ENCODE measurements at places on chromosomes 16 and 17. TPM values are rescaled to one million over a fixed set of nuclear protein-coding genes. Genes with fewer than 3 reads are reported as not detected.
A peak's percentile ranks its signal among the peaks of the same experiment; 100 is the strongest.

DNA sequence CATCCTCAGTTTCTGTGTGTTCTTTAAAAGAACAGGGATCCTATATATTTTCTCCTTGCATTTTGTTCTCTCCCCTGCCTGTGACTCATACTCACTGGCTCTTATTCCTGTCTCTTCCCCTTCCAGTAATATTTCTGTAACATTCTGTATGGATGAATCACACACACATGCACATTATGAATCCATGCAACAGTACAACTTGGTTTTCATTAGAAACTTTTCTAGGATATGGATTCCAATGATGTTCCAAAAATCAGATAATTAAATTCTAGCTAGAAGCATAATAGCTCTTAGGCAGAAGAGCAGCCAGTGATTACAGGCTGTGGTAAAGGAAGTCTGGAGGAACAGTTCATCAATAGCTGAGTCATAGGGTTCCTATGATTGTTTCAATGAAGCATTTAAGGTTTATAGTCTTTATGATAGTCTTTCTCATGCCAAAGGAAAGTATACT is 119.6 kb upstream of the PMFBP1 start:
- no peaks in the 10 kb centered on the region for H3K27me3 ChIP-seq
- no peak overlapping the region for H3K27ac ChIP-seq
- no peak for DNase-seq
- H3K4me3 ChIP-seq = no peak overlapping the region
- H3K36me3 ChIP-seq = peaks cover 3% of the 10 kb centered on the region

- peaks cover 9% of the 10 kb centered on the region for H3K36me3 ChIP-seq
- DNase-seq = no peak
- H3K4me1 ChIP-seq = peaks cover 3% of the 10 kb centered on the region
- H3K27ac ChIP-seq = no peak overlapping the region
- H3K4me3 ChIP-seq = no peak overlapping the region
- no peaks in the 10 kb centered on the region for H3K27me3 ChIP-seq
These were observed 58.3 kb downstream of the USP32 start for GRCh38 chr17:60333628-60334031.

CD300LB gene
- total RNA-seq = not detected

C17orf67 gene
- 5.1 TPM for total RNA-seq

PIGQ gene
- 46.3 TPM for total RNA-seq

PNMT gene
- total RNA-seq = not detected

LDHD gene
- total RNA-seq = not detected

GRCh38 chr17:73231395-73231794 is 30.3 kb downstream of the CPSF4L start:
- DNase-seq = no peak
- no peaks in the 10 kb centered on the region for H3K27me3 ChIP-seq
- H3K4me1 ChIP-seq = peaks cover 52% of the 10 kb centered on the region
- H3K4me3 ChIP-seq = peak overlapping the region; percentile 97
- peak overlapping the region; percentile 94 for H3K27ac ChIP-seq
- peaks cover 17% of the 10 kb centered on the region for H3K36me3 ChIP-seq

DNA sequence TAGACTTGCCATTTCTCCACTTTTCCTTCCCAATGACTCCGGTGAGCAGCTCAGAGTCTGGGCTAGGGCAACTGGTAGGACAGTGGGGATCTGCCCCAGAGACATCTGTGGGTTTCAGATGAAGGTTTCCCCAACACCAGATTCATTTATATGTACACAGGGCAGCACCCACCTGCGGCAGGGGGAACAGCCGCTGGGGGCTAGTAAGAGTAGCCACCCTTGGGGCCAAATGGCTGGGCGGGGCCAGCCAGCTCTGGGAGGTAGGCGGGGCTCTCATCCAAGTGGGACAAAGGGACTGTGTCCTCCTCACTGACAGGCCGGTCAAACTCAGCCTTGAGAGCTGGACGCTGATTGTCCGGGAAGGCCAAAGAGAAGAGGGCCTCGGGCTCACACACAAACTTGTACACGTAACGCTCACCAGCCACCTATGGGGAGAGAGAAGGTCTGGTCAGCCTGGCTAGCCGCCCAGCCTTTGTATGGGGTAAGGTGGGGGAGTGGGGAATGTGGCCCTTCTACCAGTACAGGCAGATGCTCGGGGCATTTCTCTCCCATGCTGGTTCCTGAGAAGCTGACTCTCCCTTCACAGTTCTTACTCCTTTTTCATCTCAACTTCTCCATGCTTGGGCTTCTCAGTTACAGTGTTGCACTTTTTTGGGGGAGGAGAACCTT is 17.7 kb downstream of the ETV4 start:
- peaks cover 5% of the 10 kb centered on the region for H3K36me3 ChIP-seq
- H3K27me3 ChIP-seq = no peaks in the 10 kb centered on the region
- H3K27ac ChIP-seq = no peak overlapping the region
- peaks cover 5% of the 10 kb centered on the region for H3K4me1 ChIP-seq
- no peak for DNase-seq

DNA sequence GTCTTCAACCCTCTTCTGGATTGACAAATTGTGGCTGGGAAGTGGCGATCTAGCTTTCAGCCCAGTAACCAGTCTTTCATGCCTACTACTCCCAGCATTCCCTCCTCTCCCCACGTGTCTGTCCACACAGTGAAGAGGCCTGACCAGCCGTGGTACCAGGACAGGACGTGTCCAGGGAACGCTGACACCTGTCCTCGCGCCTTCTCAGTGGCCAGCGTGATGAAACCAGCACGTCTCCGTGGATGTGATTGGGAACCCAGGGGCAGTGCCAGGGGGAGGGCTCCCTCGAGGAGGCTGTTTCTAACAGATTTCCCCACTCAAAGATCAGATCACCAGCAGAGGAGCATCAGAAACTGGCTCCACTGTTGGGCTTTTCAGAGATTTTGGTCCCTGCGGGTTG is 69.1 kb downstream of the RPA1 start:
- no peaks in the 10 kb centered on the region for H3K4me1 ChIP-seq
- no peak overlapping the region for H3K27ac ChIP-seq
- DNase-seq = no peak
- no peak overlapping the region for H3K4me3 ChIP-seq
- H3K36me3 ChIP-seq = peaks cover 10% of the 10 kb centered on the region

DNA sequence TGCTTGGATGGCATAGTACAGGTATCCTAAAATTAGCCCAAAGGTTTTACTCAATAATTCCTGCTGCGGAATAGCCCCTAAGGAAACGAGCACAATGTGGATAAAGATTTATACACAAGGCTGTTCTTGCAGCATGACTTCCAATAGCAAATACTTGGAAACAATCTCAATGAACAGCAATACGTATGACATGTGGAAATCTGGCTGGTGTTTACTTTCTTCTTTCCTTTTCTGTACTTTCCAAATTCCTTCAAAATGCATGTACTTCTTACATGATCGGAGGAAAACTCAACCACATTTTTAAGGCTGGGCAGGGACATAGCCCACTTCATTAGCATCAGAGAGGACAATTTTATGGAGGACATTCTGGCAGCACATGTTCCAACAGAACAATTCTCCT is 86.6 kb downstream of the C16orf95 start:
- no peak overlapping the region for H3K27ac ChIP-seq
- no peak overlapping the region for H3K4me3 ChIP-seq
- H3K36me3 ChIP-seq = no peaks in the 10 kb centered on the region
- DNase-seq = no peak
- H3K27me3 ChIP-seq = peaks cover 17% of the 10 kb centered on the region

GRCh38 chr17:9576521-9577372 is at the start of gene CFAP52:
Gene CFAP52 (plus strand): TSS chr17:9576642. CDS start chr17:9576696, 54 bp downstream.
- H3K27me3 ChIP-seq = peaks cover 3% of the 10 kb centered on the region
- H3K4me3 ChIP-seq = peak within 1 kb of the TSS; percentile 100
- peak within 1 kb of the TSS; percentile 87 for H3K27ac ChIP-seq
- peak; percentile 73 for DNase-seq

GLTPD2 gene
- total RNA-seq = not detected

KLHL36 gene
- total RNA-seq = 72.6 TPM

CACNG4 gene
- total RNA-seq = not detected

GGT6 gene
- not detected for total RNA-seq

DNA sequence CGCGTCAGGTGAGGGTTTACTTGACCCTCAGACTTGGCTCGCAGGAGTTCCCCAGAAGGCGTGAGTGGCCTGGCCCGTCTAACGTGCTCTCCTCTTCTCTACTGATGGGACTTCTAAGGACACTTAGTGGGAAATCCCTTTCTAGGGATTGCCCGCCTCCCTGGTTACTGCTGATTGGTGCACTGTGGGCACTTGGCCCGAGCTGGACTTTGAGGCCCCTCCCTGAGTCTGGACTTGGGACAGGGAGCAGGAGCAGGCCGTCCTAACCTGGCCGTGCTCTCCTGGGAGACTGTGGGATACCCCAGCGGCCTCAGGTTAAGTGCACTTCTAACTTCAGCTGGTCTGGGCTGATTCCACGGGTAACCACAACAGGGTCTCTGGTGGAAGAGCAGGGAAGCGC is 14.7 kb downstream of the IFT140 start:
- no peaks in the 10 kb centered on the region for H3K36me3 ChIP-seq
- no peaks in the 10 kb centered on the region for H3K27me3 ChIP-seq
- no peak overlapping the region for H3K4me3 ChIP-seq
- no peak overlapping the region for H3K27ac ChIP-seq
- no peak for DNase-seq
- H3K4me1 ChIP-seq = no peaks in the 10 kb centered on the region

NKD1 gene
- total RNA-seq = 1.1 TPM

GRCh38 chr16:88936008-88936555 is 40.9 kb downstream of the CBFA2T3 start:
- no peak overlapping the region for H3K27ac ChIP-seq
- no peak for DNase-seq
- no peak overlapping the region for H3K4me3 ChIP-seq

RAMP2 gene
- total RNA-seq = not detected

GRCh38 chr16:50466170-50466569 is 82.0 kb upstream of the NKD1 start:
- no peak for DNase-seq
- H3K27ac ChIP-seq = no peak overlapping the region
- no peaks in the 10 kb centered on the region for H3K36me3 ChIP-seq
- no peaks in the 10 kb centered on the region for H3K4me1 ChIP-seq

CCL17 gene
- total RNA-seq = not detected

GRCh38 chr16:31022544-31023251 is 10.7 kb upstream of the STX4 start:
- DNase-seq = no peak
- peaks cover 2% of the 10 kb centered on the region for H3K36me3 ChIP-seq
- peak overlapping the region; percentile 67 for H3K27ac ChIP-seq
- H3K4me1 ChIP-seq = peaks cover 17% of the 10 kb centered on the region
- H3K4me3 ChIP-seq = no peak overlapping the region

GRCh38 chr16:71409011-71409775 is 32.7 kb downstream of the TLE7 start:
- no peak for DNase-seq
- no peaks in the 10 kb centered on the region for H3K36me3 ChIP-seq
- peaks cover 35% of the 10 kb centered on the region for H3K27me3 ChIP-seq

MYO15A gene
- 1.0 TPM for total RNA-seq

KRTAP1-5 gene
- not detected for total RNA-seq

USP31 gene
- total RNA-seq = 5.7 TPM

TEKT5 gene
- not detected for total RNA-seq

CDK3 gene
- total RNA-seq = 7.5 TPM

GRCh38 chr17:37787055-37787757 is 42.3 kb upstream of the HNF1B start:
- H3K27me3 ChIP-seq = peaks cover 43% of the 10 kb centered on the region
- DNase-seq = no peak
- H3K27ac ChIP-seq = no peak overlapping the region
- no peaks in the 10 kb centered on the region for H3K36me3 ChIP-seq
- no peak overlapping the region for H3K4me3 ChIP-seq

- no peak overlapping the region for H3K4me3 ChIP-seq
- no peak overlapping the region for H3K27ac ChIP-seq
- no peaks in the 10 kb centered on the region for H3K36me3 ChIP-seq
- peaks cover 3% of the 10 kb centered on the region for H3K4me1 ChIP-seq
- no peak for DNase-seq
- H3K27me3 ChIP-seq = no peaks in the 10 kb centered on the region
These were observed 3.8 kb downstream of the RPUSD1 start for GRCh38 chr16:784431-784830.

ARHGAP27 gene
- total RNA-seq = 99.8 TPM

DNA sequence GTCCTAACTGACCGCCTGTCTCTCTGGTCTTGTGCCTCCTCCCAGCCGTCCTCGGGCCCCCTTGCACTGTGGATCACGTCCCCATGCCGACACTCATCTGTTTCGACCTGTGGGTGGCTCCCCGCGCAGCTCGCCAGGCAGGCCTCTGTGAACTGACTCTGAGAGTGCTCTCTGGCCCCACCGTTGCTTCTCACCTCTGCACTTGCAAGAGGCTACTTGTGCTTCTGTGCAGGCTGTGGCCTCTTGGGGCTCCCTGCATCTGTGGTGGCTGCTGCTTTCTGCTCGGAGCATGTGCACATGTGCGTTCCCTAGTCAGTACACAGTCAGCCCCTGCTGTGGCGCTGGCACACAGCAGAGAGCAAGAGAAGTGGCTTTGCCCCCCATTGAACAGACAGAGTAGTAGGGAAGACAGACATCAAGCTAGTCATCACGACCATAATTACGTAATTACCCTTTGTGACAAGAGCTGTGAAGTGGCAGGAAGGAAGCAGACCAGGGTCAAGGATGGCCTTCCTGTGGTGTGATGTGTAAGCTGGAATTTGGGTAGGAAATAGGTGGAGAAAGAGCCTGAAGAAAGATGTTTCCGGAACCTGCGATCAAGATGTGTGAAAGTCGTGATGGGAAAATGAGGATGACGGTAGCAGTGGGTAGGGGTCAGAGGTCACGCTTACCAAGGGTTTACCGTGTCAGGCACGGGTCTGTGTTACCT is 256.0 kb upstream of the CACNG5 start:
- no peak overlapping the region for H3K27ac ChIP-seq
- peaks cover 3% of the 10 kb centered on the region for H3K4me1 ChIP-seq

MYL11 gene
- not detected for total RNA-seq

DNA sequence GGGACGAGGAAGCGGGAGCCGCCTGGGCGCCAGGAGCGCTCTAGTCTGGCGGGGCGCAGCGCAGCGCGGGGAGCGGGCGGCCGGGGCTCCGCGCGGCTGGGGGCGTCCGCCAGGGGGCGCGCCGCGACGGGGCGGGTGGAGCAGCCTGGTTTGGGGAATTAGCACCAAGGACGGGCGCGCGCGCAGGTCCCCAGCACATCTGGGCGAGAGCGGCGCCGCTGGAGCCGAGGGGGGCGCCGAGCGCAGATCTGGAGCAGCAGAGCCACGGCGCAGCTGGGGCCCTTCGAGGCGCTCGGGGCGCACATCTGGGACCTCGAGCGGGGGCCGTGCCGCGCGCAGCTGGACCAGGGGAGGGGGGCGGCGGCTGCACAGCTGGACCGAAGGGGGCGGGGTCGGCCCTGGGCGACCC is at the start of gene NXPH3:
Gene NXPH3 (plus strand): TSS at position 193 of the 409 bp plus-strand sequence. CDS start 349 bp downstream, outside the sequence.
- H3K27ac ChIP-seq = no peak within 1 kb of the TSS
- H3K27me3 ChIP-seq = peaks cover 60% of the 10 kb centered on the region
- H3K36me3 ChIP-seq = no peaks in the 10 kb centered on the region
- H3K4me1 ChIP-seq = peaks cover 13% of the 10 kb centered on the region
- DNase-seq = peak; percentile 94

GRCh38 chr16:64290461-64290860 is 831.4 kb downstream of the CDH11 start:
- H3K4me3 ChIP-seq = no peak overlapping the region
- no peaks in the 10 kb centered on the region for H3K4me1 ChIP-seq
- no peaks in the 10 kb centered on the region for H3K36me3 ChIP-seq
- H3K27me3 ChIP-seq = no peaks in the 10 kb centered on the region

PRAC2 gene
- not detected for total RNA-seq

GRCh38 chr16:86142801-86143236 is 243.9 kb downstream of the IRF8 start:
- peaks cover 13% of the 10 kb centered on the region for H3K27me3 ChIP-seq
- H3K4me3 ChIP-seq = no peak overlapping the region
- no peaks in the 10 kb centered on the region for H3K4me1 ChIP-seq
- H3K36me3 ChIP-seq = no peaks in the 10 kb centered on the region
